ENCODE measurements at places on chromosomes 16 and 17. TPM values are rescaled to one million over a fixed set of nuclear protein-coding genes. Genes with fewer than 3 reads are reported as not detected.

DNA sequence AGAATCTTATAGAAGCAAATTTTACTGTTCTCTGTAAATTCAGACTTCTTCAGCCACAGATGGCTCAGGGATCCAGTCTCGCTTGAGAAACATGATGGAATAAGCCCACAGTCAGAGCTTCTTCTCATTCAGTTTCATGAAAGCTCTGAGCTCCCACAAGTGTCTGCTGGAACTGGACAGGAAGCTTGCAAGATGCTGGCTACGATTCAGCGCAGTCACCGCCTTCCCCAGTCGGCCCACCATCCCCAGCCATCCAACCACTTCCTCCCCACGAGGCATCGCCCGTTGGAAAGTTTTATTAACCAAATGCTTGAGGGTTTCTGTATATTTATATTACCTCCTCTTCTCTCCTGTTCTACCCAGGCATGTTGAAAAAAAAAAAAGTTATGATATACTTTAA, 171.7 kb downstream of the ZFHX3 start:
- no peak overlapping the region for H3K4me3 ChIP-seq
- no peaks in the 10 kb centered on the region for H3K36me3 ChIP-seq
- H3K27me3 ChIP-seq = no peaks in the 10 kb centered on the region
- H3K27ac ChIP-seq = no peak overlapping the region
- H3K4me1 ChIP-seq = peaks cover 12% of the 10 kb centered on the region
- no peak for DNase-seq

DNA sequence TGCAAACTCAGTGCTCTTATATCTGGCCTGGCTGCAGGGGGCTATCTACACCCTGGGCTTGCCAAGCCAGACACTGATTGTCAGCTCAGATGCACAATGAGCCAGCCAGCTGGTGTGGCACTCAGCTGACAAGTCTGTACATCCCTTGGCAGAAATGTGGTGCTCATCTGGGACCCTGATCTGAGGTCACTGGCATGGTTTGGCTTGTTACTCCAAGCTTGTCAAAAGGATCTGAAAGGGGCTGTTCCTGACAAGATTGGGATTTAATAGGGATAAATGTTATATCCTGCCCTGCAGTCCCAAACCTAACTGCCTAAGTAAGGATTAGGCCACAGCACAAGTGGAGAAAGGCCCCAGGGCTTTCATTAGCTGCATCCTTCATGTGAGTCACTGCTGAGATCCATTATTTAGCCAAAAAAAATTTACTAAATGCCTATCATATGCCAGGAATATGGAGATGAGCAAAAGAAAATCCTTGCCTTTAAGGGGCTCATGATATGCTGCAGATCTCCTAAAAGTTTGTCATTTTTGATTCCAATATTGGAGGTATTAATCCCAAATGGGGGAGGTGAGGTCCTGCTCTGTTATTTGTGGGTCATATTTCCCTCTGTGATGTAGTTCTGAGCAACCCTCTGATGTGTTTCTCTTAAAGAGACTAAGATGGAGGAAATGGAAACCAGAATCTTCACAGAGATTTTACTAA, 6.3 kb downstream of the SLC6A2 start:
- peaks cover 10% of the 10 kb centered on the region for H3K4me1 ChIP-seq
- no peak for DNase-seq
- no peak overlapping the region for H3K4me3 ChIP-seq
- H3K36me3 ChIP-seq = no peaks in the 10 kb centered on the region
- no peak overlapping the region for H3K27ac ChIP-seq

DNA sequence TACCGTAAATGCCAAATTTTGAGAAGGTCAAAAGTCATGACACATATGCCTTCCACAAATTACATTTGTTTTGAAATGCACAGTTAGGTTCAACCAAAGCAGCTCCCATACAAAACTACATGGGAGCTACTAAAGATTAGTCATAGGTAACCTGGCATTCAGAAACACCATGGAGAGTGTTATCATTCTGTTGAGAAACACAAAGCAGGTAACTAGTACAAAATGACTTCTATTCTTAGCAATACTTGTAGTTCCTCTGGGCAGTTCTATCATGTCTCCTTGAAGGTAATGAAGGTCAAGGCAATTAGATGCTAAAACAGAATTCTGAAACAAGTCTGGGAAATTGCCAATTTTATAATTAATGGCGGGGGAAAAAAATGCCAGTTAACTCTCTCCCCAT, 39.4 kb downstream of the KCNJ16 start:
- no peak overlapping the region for H3K27ac ChIP-seq
- no peak overlapping the region for H3K4me3 ChIP-seq
- H3K4me1 ChIP-seq = peaks cover 5% of the 10 kb centered on the region
- H3K36me3 ChIP-seq = no peaks in the 10 kb centered on the region
- no peak for DNase-seq
- no peaks in the 10 kb centered on the region for H3K27me3 ChIP-seq

- H3K4me1 ChIP-seq = peaks cover 17% of the 10 kb centered on the region
- no peaks in the 10 kb centered on the region for H3K36me3 ChIP-seq
- H3K27me3 ChIP-seq = peaks cover 20% of the 10 kb centered on the region
- no peak overlapping the region for H3K4me3 ChIP-seq
Measured at GRCh38 chr16:2787961-2788360, 601 bp upstream of the PRSS33 start.

DNA sequence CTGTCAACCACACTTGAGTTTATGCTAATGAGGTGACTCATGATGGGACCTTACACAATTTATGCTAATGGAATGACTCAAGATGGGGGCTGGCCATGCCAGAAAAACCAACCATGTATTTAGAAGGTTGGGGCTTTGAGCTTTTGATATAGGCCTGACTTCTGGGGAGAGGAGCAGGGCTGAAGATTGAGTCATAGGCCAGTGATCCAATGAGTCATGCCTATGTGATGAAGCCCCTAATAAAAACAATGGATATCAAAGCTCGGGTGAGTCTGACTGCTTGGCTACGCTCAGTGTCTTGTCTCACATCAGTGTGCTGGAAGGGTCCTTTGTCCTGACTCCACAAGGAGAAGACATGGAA, 7.3 kb downstream of the MFSD6L start:
- H3K27me3 ChIP-seq = no peaks in the 10 kb centered on the region
- peaks cover 6% of the 10 kb centered on the region for H3K4me1 ChIP-seq
- no peak overlapping the region for H3K4me3 ChIP-seq
- H3K27ac ChIP-seq = no peak overlapping the region
- no peaks in the 10 kb centered on the region for H3K36me3 ChIP-seq
- peak; percentile 14 for DNase-seq

PHF12 gene
- total RNA-seq = 22.1 TPM

- H3K27me3 ChIP-seq = no peaks in the 10 kb centered on the region
- H3K27ac ChIP-seq = no peak overlapping the region
- no peaks in the 10 kb centered on the region for H3K4me1 ChIP-seq
- DNase-seq = no peak
Measured at GRCh38 chr17:44247440-44247841, 20.5 kb downstream of the SLC4A1 start.

- H3K27me3 ChIP-seq = no peaks in the 10 kb centered on the region
- H3K36me3 ChIP-seq = no peaks in the 10 kb centered on the region
- DNase-seq = peak; percentile 85
Measured at GRCh38 chr16:88508868-88509748, 56.0 kb downstream of the ZFPM1 start.

TMED6 gene
- total RNA-seq = 62.8 TPM

- peaks cover 40% of the 10 kb centered on the region for H3K4me1 ChIP-seq
- no peak overlapping the region for H3K4me3 ChIP-seq
- no peaks in the 10 kb centered on the region for H3K27me3 ChIP-seq
- DNase-seq = no peak
Measured at GRCh38 chr16:89969741-89970410, 21.3 kb downstream of the DEF8 start.

GRCh38 chr16:67967183-67967957, 1.1 kb downstream of the SLC12A4 start:
- no peaks in the 10 kb centered on the region for H3K27me3 ChIP-seq
- H3K27ac ChIP-seq = peak overlapping the region; percentile 85
- no peak for DNase-seq
- peaks cover 41% of the 10 kb centered on the region for H3K4me1 ChIP-seq
- peak overlapping the region; percentile 73 for H3K4me3 ChIP-seq

AIPL1 gene
- total RNA-seq = not detected

- DNase-seq = no peak
- no peaks in the 10 kb centered on the region for H3K4me1 ChIP-seq
- H3K27ac ChIP-seq = no peak overlapping the region
- H3K4me3 ChIP-seq = no peak overlapping the region
- no peaks in the 10 kb centered on the region for H3K36me3 ChIP-seq
- no peaks in the 10 kb centered on the region for H3K27me3 ChIP-seq
Measured at GRCh38 chr16:50626868-50627267, 54.2 kb downstream of the SNX20 start.

PLXDC1 gene
- total RNA-seq = 6.5 TPM

KRTAP16-1 gene
- not detected for total RNA-seq

SLC5A11 gene
- not detected for total RNA-seq

- no peak for DNase-seq
- peaks cover 25% of the 10 kb centered on the region for H3K4me1 ChIP-seq
- H3K36me3 ChIP-seq = no peaks in the 10 kb centered on the region
- H3K4me3 ChIP-seq = no peak overlapping the region
- H3K27ac ChIP-seq = peak overlapping the region; percentile 94
Measured at GRCh38 chr16:4692460-4693295, 684 bp upstream of the NUDT16L1 start.

DNA sequence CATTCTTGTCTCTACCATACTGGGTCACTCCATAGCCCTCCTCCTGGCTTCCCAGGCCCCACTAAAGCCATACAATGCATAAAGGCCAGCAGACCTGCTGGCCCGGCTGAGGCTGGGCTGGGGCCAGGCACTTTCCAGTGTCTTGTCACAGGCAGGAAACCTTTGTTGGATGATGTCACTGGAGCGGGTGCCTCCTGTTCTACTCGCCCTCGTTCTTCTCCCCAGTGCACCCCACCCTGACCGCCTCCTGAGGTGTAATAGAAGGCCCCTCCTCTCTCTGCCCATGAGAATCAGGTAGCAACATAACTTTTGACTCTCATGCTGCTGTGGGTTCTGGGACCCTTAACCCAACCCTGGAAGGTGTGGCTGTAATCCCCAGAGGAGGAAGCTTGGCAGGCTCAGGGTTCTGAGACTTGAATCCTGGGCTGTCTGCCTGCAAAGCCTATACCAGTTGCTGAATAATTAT, 54.2 kb upstream of the IL34 start:
- H3K4me1 ChIP-seq = peaks cover 32% of the 10 kb centered on the region
- peak overlapping the region; percentile 72 for H3K27ac ChIP-seq
- H3K4me3 ChIP-seq = no peak overlapping the region
- H3K27me3 ChIP-seq = no peaks in the 10 kb centered on the region
- peak; percentile 21 for DNase-seq
- H3K36me3 ChIP-seq = no peaks in the 10 kb centered on the region

GLP2R gene
- 4.6 TPM for total RNA-seq

GRCh38 chr16:4649744-4650442, 25.3 kb downstream of the MGRN1 start:
- DNase-seq = no peak
- peaks cover 25% of the 10 kb centered on the region for H3K4me1 ChIP-seq
- H3K36me3 ChIP-seq = peaks cover 2% of the 10 kb centered on the region
- no peaks in the 10 kb centered on the region for H3K27me3 ChIP-seq
- no peak overlapping the region for H3K27ac ChIP-seq

DNA sequence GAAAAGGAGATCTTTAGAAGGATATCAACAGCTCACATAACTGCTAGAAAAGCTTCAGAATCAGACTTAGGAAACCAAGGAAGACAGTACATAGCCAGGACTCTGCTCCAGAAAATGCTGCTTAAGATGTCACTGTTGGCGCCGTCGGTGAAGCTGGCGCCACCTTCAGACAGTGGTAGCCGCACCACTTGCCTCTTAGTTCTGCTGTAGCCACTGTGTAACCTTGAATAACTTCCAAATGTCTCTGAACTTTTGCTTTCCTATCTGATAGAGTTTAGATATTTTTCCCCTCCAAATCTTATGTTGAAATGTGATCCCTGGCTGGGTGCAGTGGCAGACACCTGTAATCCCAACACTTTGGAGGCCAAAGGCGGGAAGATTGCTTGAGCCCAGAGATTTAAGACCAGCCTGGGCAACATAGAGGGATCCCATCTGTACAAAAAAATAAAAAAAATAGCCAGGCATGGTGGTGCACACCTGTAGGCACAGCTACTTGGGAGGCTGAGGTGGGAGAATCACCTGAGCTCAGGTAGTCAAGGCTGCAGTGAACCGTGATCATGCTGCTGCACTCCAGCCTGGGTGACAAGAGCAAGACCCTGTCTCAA, 6.3 kb upstream of the USP31 start:
- no peaks in the 10 kb centered on the region for H3K27me3 ChIP-seq
- no peak overlapping the region for H3K4me3 ChIP-seq
- no peaks in the 10 kb centered on the region for H3K36me3 ChIP-seq
- peaks cover 6% of the 10 kb centered on the region for H3K4me1 ChIP-seq

- H3K4me1 ChIP-seq = no peaks in the 10 kb centered on the region
- H3K27ac ChIP-seq = no peak overlapping the region
- H3K36me3 ChIP-seq = peaks cover 2% of the 10 kb centered on the region
- DNase-seq = no peak
- no peak overlapping the region for H3K4me3 ChIP-seq
Measured at GRCh38 chr16:11051879-11052808, 107.8 kb downstream of the CLEC16A start.

GRCh38 chr16:67652578-67653127, 7.4 kb downstream of the ACD start:
- H3K36me3 ChIP-seq = no peaks in the 10 kb centered on the region
- H3K4me1 ChIP-seq = peaks cover 16% of the 10 kb centered on the region
- H3K27me3 ChIP-seq = peaks cover 13% of the 10 kb centered on the region
- DNase-seq = no peak
- H3K4me3 ChIP-seq = no peak overlapping the region
- H3K27ac ChIP-seq = no peak overlapping the region

GRCh38 chr16:57530522-57531252, 5.7 kb downstream of the CCDC102A start:
- H3K4me1 ChIP-seq = peaks cover 13% of the 10 kb centered on the region
- H3K36me3 ChIP-seq = no peaks in the 10 kb centered on the region
- H3K27me3 ChIP-seq = no peaks in the 10 kb centered on the region
- H3K4me3 ChIP-seq = no peak overlapping the region

GRCh38 chr17:41705271-41705991, 6.7 kb upstream of the GAST start:
- H3K27ac ChIP-seq = peak overlapping the region; percentile 32
- H3K36me3 ChIP-seq = no peaks in the 10 kb centered on the region
